ENCODE measurements at places on chromosomes 11 and 22. TPM values are rescaled to one million over a fixed set of nuclear protein-coding genes. Genes with fewer than 3 reads are reported as not detected.

Gene SPI1
- polyA plus RNA-seq, result 3.4 TPM

Gene CTSW
- polyA plus RNA-seq, result 1.4 TPM

Gene NRXN2
- 14.9 TPM for polyA plus RNA-seq

Gene C22orf31
- 1.5 TPM for polyA plus RNA-seq

Gene ST14
- polyA plus RNA-seq, result 23.5 TPM

Gene KRTAP5-8
- polyA plus RNA-seq, result 1.3 TPM

Gene CASP12
- polyA plus RNA-seq, result 0.65 TPM
